ENCODE measurements at places on chromosomes 6 and 20.

GRCh38 chr6:116244284-116244683, 9.6 kb downstream of the TSPYL4 start:
- no peak for DNase-seq

DNA sequence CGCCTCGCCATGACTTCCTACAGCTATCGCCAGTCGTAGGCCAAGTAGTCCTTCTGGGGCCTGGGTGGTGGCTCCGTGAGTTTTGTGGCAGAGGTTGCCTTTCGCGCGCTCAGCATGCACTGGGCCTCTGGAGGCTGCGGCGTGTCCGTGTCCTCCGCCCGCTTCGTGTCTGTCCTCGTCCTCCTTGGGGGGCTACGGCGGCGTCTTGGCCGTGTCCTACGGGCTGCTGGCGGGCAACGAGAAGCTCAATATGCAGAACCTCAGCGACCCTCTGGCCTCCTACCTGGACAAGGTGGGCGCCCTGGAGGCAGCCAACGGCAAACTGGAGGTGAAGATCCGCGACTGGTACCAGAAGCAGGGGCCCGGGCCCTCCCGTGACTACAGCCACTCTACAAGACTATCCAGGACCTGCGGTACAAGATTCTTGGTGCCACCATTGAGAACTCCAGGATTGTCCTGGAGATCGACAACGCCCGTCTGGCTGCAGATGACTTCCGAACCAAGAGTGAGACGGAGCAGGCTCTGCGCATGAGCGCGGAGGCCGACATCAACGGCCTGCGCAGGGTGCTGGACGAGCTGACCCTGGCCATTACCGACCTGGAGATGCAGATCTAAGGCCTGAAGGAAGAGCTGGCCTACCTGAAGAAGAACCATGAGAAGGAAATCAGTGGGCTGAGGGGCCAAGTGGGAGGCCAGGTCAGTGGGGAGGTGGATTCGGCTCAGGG, 296.3 kb downstream of the OGFRL1 start:
- no peak for DNase-seq

GRCh38 chr6:136403110-136403980, 113.7 kb upstream of the BCLAF1 start:
- peak; percentile 88 for DNase-seq

DNA sequence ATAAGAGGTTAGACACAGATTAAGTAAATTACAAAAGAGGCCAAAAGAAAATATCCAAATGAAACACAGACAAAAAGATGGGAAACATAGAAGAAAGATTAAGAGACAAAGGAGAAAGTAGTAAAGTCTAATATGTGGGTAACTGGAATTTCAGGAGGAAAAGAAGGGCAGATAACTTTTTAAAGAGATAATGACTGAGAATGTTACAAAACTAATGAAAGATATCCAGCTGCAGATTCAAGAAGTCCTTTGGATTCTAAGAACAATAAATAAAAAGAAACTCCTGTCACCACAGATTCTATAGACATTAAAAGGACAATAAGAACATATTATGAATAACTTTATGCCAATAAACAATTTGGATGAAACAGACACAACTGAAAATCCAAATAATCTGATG, 90.1 kb downstream of the WASF1 start:
- no peak for DNase-seq

DNA sequence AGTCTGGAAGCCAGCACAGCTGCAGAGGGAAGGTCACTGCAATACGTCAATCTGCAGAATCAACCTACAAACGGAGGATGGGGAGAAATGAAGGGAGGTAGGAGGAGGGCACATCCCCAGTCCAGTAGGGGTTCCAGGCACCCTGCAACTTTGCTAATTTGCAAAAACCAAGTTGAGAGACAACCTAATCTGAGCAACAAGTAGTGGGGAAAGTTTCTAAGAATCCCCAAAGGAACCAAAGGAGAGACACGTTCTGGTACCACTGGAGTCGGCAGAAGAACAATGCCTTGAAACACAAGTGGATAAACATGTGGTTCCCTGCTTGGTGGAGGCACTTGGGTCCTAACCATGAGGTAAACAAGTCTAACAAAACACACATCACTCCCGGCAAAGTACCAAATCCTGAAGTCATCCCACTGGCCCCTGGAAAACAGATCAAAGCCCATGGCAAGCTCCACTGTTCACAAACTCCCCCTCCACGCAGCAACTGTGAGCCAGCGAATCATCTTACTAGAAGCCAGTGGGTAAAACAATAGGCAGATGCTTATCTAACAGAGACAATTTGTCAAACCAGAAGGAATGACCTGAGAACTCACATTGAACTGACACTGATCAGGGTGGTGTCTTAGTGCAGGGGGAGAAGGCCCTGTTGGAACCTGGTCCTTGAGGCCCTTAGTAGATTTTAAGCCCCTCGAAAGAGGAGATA, 4.7 kb downstream of the MRPS18A start:
- DNase-seq, result no peak

DNA sequence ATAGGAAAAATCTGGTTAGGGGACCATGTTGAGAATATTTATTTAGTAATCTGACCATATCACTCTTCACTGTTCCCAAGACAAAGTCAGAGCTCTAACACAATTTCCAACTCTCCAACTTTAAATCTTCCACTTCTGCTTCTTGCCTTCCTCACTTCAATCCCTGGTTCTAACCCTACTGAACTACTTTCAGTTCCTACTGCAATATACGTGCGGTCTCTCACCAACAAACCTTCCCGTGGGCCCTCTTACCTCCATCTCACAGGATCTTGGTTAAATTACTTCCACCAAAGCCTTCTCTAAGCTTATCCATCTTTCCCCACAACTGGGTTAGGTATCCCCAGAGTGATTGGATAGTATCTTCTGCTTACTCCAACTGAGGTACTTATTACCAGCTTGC, 8.0 kb downstream of the EIF2S2 start:
- DNase-seq, result no peak

DNA sequence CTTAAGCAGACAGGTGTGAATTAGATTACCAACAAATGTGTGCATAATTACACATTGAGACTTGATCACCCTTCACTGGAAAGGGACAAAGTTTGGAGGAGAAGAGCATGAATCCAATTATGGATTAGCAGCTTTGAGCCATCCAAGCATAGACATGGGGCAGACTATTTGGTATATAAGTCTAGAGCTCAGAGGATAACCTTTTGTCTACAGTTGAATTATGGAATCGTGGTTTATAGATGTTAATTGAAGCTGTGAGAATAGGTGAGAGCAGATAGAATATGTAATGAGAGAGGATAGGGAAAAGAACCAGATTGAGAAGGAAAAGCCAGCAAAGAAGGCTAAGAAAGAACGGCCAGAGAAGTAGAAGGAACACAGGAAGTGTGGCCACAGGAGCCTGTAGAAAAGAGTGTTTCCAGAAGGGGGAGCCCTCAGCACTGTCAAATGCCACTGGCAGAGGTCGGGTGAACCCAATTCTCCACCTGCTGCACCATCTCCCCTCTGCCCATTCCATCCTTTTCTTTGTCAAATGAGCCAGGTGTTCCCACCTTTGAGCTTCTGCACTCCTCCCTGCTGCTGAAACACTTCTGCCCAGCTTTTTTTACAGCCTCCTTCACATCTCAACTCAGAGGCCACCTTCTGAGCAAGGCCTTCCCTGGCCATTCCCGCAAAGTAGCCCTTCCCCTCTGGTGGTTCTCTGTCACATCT, 7.3 kb downstream of the DNTTIP1 start:
- peak; percentile 60 for DNase-seq

DNA sequence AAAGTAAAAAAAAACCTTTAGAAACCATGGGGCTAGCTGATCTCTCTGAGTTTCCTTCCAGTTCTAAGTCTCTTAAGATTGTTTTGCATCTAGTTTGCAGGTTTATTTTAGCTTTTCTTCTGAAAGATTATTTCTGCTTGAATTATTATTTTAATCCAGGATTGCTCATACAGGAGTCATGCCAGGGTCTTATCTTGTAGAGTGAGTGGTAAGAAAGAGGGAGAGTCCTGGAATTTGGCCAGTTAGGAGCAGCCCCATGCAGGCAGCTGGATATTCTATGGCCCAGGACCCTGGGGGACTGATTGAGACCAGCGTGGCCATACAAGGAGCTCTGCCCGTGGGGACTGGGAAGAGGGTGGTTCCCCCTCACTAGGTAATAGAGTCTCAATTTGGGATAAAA, 178.9 kb upstream of the HEY2 start:
- DNase-seq, result no peak

- DNase-seq, result no peak
Measured at GRCh38 chr20:62760856-62761758, 35.2 kb upstream of the MRGBP start.

- no peak for DNase-seq
Measured at GRCh38 chr6:142627474-142627873, 317.5 kb downstream of the HIVEP2 start.

GRCh38 chr20:61812845-61813485, 252.7 kb downstream of the TAF4 start:
- no peak for DNase-seq

GRCh38 chr6:52390361-52390727, 28.4 kb downstream of the PAQR8 start:
- DNase-seq, result peak; percentile 62

DNA sequence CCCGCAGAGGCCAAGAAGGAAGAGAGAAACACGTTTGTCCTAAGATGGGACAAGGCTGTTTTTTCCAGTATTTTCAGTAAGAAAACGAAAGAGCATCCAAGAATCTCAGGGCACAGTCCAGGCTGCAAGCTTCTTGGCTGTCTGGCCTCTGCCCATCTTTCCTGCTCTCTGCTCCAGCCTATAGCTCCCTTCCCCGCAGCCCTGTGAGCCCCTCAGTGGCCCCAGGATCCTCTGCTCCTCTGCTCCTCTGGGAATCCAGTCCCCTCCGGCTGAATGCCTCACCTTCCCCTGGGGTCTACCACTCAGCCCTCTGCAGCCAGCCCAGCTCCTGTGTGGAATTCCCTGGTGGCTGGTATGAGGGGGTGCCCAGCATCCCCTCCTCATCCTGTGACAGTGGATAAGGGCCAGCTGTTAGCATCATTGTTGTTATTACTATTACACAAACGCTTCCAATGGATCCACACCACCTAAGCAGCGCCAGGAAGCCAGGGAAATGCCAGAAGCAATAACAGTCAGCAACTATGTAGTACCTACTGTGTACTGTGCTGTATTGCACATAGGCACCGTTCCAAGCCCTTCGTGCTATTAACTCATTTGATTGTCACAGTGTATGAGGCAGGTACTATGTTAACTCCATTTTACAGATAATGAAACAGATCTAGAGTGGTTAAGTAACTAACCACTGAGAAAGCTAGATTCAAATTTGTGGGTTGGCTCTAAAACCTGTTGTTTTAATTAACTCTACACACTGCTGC, 60.3 kb upstream of the PTPN1 start:
- no peak for DNase-seq

GRCh38 chr20:9388160-9388812, 126.1 kb upstream of the LAMP5 start:
- no peak for DNase-seq

GRCh38 chr20:56914532-56914931, 285.4 kb downstream of the TFAP2C start:
- no peak for DNase-seq

DNA sequence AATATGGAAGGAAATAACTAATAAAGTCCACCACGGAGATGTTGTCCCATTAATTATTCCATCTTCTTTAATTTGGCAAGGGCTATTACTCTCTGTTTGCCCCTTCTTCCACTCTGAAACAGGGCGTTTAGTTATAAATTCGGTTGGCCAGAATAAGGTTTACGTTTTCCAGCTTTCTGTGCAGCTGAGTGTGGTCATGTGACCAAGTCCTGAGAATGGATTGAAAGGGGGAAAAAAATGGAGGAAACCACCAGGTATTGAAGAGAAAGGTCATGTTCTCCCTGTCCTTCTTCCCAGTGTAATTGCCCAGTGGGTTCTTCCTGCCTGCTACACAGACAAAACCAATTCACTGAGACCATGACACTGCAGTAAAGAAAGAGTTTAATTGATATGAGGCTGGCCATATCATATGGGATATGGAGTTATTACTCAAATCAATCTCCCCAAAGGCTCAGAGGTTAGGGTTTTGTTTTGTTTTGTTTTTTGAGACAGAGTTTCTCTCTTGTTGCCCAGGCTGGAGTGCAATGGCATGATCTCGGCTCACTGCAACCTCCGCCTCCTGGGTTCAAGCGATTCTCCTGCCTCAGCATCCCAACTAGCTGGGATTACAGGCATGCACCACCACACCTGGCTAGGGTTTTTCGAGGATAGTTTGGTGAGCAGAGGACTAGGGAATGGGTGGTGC, 14.3 kb upstream of the TBC1D22B start:
- DNase-seq, result no peak

DNA sequence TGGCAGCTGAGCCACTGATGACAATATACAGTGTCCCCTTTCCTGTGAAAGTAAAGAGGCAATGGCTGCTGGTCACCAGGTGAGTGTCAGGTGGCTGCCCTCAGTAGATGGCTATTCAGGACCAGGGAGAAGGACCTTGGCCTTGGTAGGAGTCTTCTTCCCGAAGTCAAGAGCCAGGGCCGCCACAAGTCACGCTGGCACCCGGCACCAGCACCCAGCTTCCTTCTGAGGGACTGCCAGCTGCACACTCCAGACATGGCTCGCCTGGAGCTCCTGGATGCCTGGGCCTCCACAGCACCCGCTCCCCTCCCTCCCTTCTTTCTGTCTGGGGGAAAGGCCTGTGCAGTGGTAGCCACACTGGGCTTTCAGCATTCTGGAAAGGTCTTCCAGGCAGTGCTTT, 126.9 kb downstream of the TMEM242 start:
- no peak for DNase-seq

DNA sequence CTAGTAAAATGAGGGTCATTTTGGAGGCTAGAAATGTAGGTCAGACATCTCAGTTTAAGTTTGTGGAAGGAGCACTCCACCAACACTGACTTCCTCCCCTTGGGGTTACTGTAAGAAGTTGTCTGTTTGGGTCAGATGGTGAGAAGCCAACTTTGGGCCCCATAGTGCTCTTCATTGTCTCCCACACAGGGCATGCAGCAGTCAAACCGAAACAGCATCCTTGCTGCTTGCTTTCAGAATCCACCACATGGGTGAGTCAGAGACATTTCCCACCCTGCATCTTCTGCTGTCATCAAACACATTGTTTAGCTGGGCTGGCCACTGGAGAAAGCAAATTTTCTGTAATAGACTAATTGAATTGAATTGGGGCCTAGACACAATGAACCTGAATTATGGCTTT, 16.8 kb downstream of the IL17F start:
- DNase-seq, result no peak

DNA sequence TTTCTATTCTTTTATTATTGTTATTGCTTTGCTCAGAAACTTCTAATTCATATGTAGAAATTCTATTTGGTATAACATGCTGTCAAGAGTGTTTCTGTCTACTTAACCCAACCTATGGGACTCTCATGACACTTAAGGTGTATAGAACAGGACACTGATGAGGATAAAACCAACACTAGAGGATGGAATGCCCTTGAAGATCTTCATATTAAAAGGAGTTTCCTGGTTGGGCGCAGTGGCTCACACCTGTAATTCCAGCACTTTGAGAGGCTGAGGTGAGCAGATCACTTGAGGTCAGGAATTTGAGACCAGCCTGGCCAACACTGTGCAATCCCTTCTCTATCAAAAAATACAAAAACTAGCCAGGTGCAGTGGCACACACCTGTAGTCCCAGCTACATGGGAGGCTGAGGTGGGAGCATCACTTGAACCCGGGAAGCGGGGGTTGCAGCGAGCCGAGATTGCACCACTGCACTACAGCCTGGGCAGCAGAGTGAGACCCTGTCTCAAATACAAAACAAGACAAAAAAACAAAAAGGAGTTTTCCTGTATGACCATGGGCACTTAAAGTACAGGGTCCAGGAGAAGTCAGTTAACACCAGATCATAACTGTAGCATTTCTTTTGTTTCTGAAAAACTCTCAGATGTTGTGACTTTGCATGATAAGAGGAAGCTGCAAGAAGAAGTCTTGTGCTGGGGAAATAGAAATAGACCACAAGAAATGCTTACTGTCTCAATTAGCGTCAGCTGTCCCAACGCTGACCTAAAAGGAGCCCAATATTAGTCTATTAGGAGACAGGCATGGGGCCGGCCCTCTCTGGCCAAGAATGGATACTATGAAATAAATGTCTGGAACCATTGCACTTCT, 38.9 kb upstream of the CD2AP start:
- no peak for DNase-seq

Measured in fibroblast of pulmonary artery (primary cell).